ENCODE measurements at places on chromosomes 12 and 14. TPM values are rescaled to one million over a fixed set of nuclear protein-coding genes. Genes with fewer than 3 reads are reported as not detected.

GDF3 gene
- not detected for total RNA-seq

SRRM4 gene
- total RNA-seq = 0.46 TPM

GRCh38 chr14:87187786-87188185 is 805.2 kb downstream of the GALC start:
- H3K27ac ChIP-seq = no peak overlapping the region

GRCh38 chr12:57476993-57477709 is 2.5 kb downstream of the ARHGAP9 start:
- peaks cover 53% of the 10 kb centered on the region for H3K27me3 ChIP-seq
- no peak overlapping the region for H3K27ac ChIP-seq
- no peak overlapping the region for H3K4me3 ChIP-seq
- peaks cover 9% of the 10 kb centered on the region for H3K4me1 ChIP-seq

GRCh38 chr12:108935159-108935763 is 55.4 kb downstream of the DAO start:
- DNase-seq = no peak
- peaks cover 7% of the 10 kb centered on the region for H3K27me3 ChIP-seq
- H3K4me1 ChIP-seq = no peaks in the 10 kb centered on the region
- no peaks in the 10 kb centered on the region for H3K36me3 ChIP-seq

DNA sequence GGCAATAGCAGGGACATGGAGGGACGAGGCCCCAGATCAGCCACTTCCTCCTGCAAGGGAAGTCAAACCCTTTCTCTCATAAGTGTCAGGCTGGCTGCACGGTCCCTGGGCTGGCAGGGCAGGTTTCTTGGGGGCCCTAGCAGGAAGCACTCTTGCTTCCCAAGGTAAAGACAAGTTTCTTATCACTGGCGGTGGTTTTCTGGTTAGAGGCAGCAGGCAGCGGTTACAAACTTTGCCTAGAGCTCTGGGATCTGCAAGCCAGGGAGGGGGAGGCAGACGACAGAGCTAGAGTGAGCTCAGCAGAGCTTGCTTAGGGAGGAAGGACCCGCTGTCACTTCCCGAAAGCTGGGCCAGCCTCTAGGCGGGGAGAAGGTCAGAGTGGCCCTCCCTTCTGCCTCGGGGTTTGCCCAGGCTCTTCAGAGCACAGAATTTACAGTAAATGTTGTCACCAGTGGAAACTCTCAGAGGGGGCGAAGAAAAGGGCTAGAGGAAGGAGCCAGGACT is 20.4 kb downstream of the BATF start:
- H3K4me1 ChIP-seq = no peaks in the 10 kb centered on the region
- peak; percentile 10 for DNase-seq
- peaks cover 2% of the 10 kb centered on the region for H3K27me3 ChIP-seq
- no peaks in the 10 kb centered on the region for H3K36me3 ChIP-seq

DNA sequence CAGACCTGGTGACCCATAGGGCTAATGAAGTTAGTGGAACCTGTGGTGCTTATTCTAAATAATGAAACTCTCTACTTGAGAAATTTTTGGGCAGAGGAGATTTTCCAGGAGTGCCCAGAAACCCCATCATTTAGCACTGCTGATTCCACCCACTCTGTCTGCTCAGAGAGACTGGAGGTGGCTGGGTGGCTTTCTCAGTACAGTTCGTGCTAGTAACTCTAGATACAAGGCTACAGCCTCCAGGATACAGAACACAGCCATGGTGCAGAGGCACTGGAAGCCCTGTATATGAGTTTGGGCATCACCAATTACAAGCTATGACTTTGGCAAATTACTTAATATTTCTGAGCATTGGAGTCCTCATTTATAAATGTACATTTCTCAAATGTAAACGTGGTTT is 32.4 kb downstream of the CCDC177 start:
- H3K36me3 ChIP-seq = no peaks in the 10 kb centered on the region
- no peak overlapping the region for H3K27ac ChIP-seq
- no peaks in the 10 kb centered on the region for H3K4me1 ChIP-seq
- no peak for DNase-seq
- H3K4me3 ChIP-seq = no peak overlapping the region

- no peaks in the 10 kb centered on the region for H3K4me1 ChIP-seq
- H3K27me3 ChIP-seq = no peaks in the 10 kb centered on the region
- no peak overlapping the region for H3K4me3 ChIP-seq
- H3K36me3 ChIP-seq = no peaks in the 10 kb centered on the region
Measured at GRCh38 chr12:29546000-29546399, 48.5 kb upstream of the OVCH1 start.

- no peaks in the 10 kb centered on the region for H3K36me3 ChIP-seq
- H3K27me3 ChIP-seq = no peaks in the 10 kb centered on the region
- peak; percentile 94 for DNase-seq
- H3K27ac ChIP-seq = peak overlapping the region; percentile 87
Measured at GRCh38 chr12:28057856-28058615, 85.5 kb upstream of the PTHLH start.

DNA sequence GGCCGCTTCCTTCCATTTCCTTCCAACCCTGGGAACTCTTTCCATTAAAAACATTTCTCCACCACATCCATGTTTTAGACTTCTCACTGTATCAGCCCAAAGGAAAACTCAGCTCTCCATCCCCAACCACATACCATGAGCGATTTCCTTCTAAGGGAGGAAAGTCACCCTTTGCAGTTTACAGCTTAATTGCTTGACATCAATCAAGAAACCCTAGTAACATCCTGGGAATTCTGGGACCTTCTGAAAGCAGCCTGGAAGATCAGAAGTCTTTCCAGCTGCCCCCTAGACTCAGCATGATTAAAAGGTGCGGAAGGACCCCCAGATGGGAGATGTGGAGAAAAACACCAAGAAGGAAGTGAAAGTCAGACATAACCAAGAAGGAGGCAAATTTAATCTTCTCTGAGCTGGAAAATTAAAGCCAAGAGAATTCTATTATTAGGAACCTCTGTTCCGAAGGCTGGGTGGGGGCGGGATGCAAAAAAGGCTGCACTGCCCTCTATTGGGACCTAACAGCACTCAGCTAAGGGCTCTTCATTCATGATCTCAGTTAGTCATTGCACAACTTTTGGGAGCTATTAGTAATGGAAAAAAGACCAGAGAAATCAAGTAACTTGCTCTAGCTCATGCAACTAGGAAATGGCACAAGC is 73.3 kb upstream of the PLXNC1 start:
- H3K36me3 ChIP-seq = no peaks in the 10 kb centered on the region
- DNase-seq = peak; percentile 85
- H3K4me1 ChIP-seq = no peaks in the 10 kb centered on the region
- no peak overlapping the region for H3K27ac ChIP-seq

DNA sequence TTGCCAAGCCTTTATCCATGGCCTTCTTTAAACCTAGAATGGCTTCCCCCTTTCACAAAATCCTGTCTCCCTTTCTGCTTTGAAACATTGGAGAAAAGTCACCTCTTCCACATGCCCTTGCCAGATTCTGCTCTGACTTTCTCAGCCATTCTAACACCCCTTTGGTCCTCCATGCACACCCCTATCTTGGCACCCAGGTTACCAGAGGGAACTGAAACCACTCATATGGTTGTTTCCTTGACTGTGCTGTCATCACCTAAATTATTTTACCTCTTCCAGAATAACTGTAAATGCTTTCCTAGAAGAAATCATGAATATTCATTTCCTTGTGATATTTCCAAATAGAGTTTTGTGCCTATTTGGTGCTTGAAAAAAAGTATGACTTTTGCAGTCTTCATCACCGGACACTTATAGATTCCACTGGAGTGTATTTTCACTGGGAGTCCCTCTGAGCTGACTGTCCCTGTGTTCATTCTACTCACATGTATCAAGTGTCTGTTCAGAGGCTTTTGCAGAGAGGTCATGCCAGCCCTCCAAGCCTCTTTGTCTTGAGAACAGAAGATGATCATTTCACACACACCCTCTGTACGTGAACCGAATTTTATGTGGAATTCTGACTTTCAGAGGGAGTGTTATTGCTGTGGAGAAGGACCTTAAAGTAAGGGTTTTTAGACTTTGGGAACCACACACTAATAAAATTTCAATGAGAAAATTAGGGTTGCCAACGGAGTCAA is 74.1 kb downstream of the PLXNC1 start:
- no peaks in the 10 kb centered on the region for H3K36me3 ChIP-seq
- DNase-seq = no peak
- H3K4me1 ChIP-seq = no peaks in the 10 kb centered on the region
- H3K27ac ChIP-seq = no peak overlapping the region

DNA sequence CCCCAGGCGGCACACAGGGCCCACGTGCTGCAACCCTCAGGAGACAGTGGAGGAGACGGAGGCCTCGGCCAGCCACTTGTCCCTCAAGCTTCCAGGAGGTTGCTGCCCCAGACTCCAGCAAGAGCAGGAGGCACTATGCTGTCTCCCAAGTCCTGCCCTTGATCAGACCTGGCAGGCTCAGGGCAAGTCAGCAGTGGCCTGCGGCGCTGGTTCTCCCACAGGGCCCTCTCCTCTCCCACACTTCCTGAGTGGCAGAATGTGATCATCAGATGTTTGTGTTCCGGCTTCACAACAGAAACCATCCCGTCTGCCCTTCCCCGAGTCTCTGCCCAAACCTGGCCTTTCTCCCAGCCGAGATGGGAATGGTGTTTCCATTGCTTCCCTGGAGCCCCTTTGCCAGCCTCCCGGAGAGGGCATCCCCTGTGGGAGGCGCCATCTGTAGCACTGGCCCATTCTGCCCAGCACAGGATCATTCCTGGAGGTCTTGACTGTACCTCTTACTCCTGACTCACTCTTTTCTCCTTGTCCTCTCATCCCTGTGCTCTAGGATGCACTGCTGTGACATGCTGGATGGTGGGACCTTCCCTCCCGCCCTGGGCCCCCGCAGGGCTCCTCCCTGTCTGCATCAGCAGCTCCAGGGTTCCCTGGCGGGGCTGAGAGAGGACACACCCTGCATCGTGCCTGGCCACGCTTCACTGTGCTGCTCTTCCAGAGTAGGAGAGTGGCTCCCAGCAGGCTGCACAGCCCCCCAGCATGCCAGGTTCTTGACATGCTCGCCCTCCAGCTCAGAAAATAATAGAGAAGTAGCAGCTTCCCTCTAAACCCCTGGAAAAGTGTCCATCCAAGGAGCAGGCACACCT is 114.7 kb upstream of the FKBP4 start:
- no peaks in the 10 kb centered on the region for H3K36me3 ChIP-seq
- DNase-seq = no peak

DNA sequence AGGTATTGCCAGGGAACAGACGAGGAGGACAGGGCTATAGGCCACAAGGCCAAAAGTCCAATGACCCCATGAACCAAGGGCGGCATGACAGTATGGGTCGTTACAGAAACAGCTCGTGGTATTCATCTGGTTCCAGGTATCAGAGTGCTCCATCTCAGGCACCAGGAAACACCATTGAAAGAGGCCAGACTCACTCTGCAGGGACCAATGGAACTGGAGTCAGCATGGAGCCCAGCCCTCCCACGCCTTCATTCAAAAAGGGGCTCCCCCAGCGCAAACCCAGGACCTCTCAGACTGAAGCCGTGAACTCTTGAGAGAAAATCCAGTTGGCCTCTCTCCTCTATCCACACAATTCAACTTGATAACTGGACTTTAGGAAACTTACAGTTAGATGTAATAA is 12.9 kb upstream of the KCNH3 start:
- no peaks in the 10 kb centered on the region for H3K27me3 ChIP-seq
- H3K4me3 ChIP-seq = no peak overlapping the region
- no peak overlapping the region for H3K27ac ChIP-seq
- peaks cover 48% of the 10 kb centered on the region for H3K36me3 ChIP-seq
- no peaks in the 10 kb centered on the region for H3K4me1 ChIP-seq

GRCh38 chr12:64221651-64222008 is 466 bp downstream of the KICS2 start:
- peak overlapping the region; percentile 81 for H3K4me3 ChIP-seq
- H3K4me1 ChIP-seq = peaks cover 4% of the 10 kb centered on the region
- no peaks in the 10 kb centered on the region for H3K36me3 ChIP-seq

- no peak overlapping the region for H3K4me3 ChIP-seq
- peaks cover 5% of the 10 kb centered on the region for H3K36me3 ChIP-seq
- no peak overlapping the region for H3K27ac ChIP-seq
Measured at GRCh38 chr12:106431839-106432411, 74.4 kb downstream of the POLR3B start.

DNA sequence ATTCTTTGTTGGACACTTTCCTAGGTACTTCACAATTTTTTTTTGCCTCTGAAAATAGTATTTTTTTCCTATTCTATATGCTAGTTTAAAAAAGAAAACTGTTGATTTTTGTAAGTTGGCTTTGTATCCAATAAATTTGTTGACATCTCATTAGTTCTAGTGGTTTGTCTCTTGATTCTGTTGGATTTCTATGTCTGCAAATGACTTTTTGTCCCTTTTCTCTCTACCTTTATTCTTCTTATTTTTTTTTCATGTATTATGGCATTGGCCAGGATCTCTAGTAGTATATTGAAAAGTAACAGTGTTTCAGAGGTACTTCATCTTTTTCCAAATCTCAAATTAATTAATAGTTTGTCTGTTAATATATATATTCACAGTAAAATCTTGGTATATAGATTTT is 59.1 kb upstream of the TSPAN11 start:
- no peaks in the 10 kb centered on the region for H3K4me1 ChIP-seq
- DNase-seq = no peak
- no peaks in the 10 kb centered on the region for H3K36me3 ChIP-seq
- no peak overlapping the region for H3K4me3 ChIP-seq
- H3K27me3 ChIP-seq = no peaks in the 10 kb centered on the region
- no peak overlapping the region for H3K27ac ChIP-seq

DNA sequence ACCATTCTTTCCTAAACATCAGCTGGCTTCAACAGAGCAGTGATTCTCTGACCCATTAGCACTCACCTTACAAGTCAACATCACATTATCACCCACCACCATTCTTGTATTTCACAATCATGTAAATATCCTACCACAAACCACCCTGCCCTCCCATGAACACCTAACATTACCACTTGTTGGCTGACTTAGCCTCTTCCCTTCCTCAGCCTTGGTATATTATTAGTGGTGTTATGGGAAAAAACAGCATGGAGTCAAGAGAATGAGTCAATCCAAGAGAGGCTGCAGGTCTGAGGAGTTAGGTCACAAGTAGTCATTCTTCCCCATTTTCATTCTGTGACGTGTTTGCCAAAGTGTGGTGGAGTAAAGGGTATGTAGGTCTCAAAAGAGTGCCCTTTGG is 22.3 kb upstream of the MGP start:
- peaks cover 12% of the 10 kb centered on the region for H3K4me1 ChIP-seq
- no peaks in the 10 kb centered on the region for H3K36me3 ChIP-seq
- no peak overlapping the region for H3K27ac ChIP-seq
- no peaks in the 10 kb centered on the region for H3K27me3 ChIP-seq
- no peak for DNase-seq

GRCh38 chr12:78636231-78636855 is 228.2 kb upstream of the SYT1 start:
- no peak overlapping the region for H3K27ac ChIP-seq
- H3K4me3 ChIP-seq = no peak overlapping the region
- H3K4me1 ChIP-seq = no peaks in the 10 kb centered on the region
- H3K36me3 ChIP-seq = no peaks in the 10 kb centered on the region
- DNase-seq = no peak

DNA sequence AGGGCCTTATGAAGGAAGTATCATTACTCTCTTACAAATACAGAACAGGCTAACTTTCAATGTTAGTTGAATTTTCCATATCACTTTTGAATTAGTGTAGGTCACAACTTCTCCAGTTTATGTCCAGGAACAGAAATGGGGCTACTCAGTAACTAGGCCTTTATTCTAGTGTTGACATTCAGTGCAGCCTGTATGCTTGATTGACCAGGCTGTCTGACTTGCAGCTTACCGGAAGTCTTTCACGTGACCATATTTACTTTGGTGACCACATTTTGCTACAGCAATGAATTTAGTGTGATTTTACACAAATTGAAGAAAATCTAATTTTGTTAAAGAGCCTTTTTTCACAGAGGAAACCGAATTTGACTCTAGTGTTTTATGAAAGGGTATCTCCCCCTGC is 12.4 kb downstream of the MTERF2 start:
- H3K4me1 ChIP-seq = peaks cover 41% of the 10 kb centered on the region
- H3K27ac ChIP-seq = no peak overlapping the region
- no peaks in the 10 kb centered on the region for H3K27me3 ChIP-seq
- no peak for DNase-seq
- no peak overlapping the region for H3K4me3 ChIP-seq
- H3K36me3 ChIP-seq = peaks cover 29% of the 10 kb centered on the region

All from astrocyte (in vitro differentiated cells and primary cell).